H9 (cell line): ENCODE measurements at places on chromosomes 4 and X. TPM values are rescaled to one million over a fixed set of nuclear protein-coding genes. Genes with fewer than 3 reads are reported as not detected.

GRCh38 chr4:153585026-153585425 is 99.1 kb upstream of the TLR2 start:
- no peak for DNase-seq

Gene CYLC1
- total RNA-seq = not detected in 2 replicates

Gene WDFY3
- total RNA-seq = 54.6 and 56.7 TPM in 2 replicates

Gene PIN4
- total RNA-seq = 15.6 and 16.3 TPM in 2 replicates

GRCh38 chr4:121370729-121371325 is 10.0 kb downstream of the QRFPR start:
- DNase-seq = no peak

- DNase-seq = peak; percentile 44
Measured at GRCh38 chr4:29970626-29971025, 749.5 kb upstream of the PCDH7 start.

Gene RHOXF2
- total RNA-seq = not detected in 2 replicates

GRCh38 chr4:56217343-56217890 is 169.9 kb downstream of the AASDH start:
- no peak for DNase-seq

- no peak for DNase-seq
Measured at GRCh38 chr4:80171251-80171650, 26.1 kb upstream of the PRDM8 start.

DNA sequence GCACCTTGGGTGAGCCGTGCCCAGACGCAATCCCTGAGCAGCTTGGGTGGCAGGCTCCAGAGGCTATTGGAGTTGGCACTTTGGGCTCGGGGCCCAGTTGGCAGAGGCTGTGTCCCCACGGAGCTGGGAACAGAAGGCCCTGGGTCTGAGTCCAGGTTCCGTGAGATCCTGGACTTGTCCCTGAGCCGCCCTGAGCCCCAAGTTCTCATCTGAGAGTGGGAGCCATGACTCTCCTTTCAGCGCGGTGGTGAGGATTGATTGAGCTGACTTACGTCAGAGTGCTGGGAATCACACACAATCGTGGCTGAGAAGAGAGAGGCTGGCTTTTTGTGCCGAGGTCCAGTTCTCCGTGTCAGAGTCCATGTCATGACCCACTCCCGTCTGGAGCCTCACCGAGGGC is 98.0 kb downstream of the PSAPL1 start:
- no peak for DNase-seq

Gene MAGEE1
- total RNA-seq = 4.2 and 4.8 TPM in 2 replicates

Gene BRS3
- not detected in 2 replicates for total RNA-seq

- DNase-seq = no peak
Measured at GRCh38 chrX:81355436-81355835, 153.5 kb downstream of the SH3BGRL start.

DNA sequence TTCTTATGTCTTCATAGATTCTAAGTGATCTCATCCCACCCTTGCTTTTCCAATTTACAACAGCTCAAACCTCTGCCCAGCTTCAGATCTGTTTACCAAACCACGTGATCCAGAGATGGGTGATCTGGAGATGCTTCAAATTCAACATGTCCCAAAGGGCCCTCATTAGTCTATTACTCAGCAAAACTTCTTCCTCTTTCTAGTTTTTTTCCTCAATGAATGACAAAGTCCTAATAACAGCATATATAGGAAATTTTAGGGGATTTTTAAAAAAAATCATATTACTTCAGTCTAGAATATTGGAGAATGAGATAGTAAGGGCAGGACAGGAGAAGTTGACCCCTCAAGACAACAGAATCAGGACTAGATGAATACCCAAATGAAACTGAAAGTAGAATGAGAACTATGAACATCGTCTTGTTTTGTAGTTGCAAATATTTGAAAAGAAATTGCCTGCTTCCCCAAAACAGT is 127.1 kb downstream of the CFAP299 start:
- no peak for DNase-seq

GRCh38 chrX:152988536-152989291 is 5.2 kb downstream of the PNMA5 start:
- DNase-seq = no peak

GRCh38 chr4:173517781-173518424 is 12.1 kb downstream of the HAND2 start:
- peak; percentile 67 for DNase-seq

Gene CD40LG
- not detected in 2 replicates for total RNA-seq

- no peak for DNase-seq
Measured at GRCh38 chr4:184534511-184535391, 60.4 kb upstream of the IRF2 start.

Gene SAP30
- total RNA-seq = 13.5 and 14.7 TPM in 2 replicates

GRCh38 chr4:143186212-143186611 is 1.5 kb downstream of the USP38 start:
- no peak for DNase-seq

Gene SAGE1
- total RNA-seq = not detected in 2 replicates

DNA sequence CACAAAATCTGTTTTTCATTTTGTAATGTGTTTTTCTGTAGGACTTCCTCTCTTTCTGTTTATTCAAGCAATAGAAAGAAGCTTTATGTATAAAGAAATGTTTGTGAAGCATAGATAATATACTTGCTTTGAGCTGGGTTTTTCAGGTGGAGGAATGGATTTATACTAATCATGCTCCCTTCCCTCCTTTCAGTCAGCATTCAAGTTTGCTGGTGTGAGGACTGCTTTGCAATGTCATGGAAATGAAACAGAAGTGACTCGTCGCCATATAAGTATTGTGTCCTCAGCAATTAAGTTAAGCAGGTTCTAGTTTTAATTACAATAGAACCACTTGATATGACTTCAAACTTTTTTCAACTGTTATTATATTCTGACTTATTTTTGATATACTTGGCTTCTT is 1447.1 kb downstream of the PCDH19 start:
- DNase-seq = no peak

DNA sequence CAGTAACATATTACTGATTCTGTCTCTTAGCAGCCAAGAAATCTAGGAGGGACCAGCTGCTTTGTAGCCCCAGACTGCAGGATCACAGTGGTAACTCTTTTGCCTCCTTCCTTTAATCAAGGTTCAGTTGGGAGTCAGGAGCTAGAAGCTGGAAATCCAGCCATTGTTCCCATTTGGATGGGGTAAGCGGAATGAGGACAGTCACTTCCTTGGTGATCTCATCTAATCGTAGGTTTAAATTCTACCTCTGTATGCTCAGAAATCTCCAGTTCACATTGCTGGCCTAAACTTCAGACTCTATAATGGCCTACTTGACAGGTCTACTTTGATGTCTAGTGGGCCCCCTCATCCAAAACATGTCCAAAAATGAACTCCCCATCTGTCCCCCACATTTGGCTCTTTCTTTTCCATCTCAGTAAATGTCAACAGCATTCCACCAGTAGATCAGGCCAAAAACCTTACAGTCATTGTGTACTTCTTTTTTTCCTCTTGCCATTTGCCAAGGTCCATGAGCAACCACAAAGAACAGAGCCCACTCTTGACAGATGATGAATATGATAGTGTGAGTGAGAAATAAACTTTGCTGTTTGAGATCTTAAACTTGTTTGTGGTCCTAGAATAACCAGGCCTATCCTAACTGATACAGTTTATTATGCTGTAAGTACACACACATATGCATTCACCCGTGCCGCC is 40.1 kb downstream of the WWC2 start:
- no peak for DNase-seq

DNA sequence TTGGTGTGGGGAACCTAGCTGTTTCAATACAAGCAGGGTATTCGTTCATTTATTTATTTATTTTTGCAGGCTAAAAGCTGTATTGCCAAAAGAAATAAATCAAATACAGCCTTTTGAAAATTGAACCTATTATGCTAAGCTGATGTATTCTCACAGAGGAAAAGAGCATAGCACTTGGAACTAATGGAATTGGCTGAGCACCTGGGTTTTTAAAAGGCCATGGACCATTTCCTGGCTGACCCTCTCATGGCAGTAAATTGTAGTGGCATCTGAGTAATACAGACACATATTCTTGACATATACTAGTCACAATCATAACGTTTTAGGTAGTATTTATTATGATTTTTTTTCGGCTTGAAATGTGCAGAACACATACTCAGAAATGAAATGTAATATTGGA is 71.8 kb upstream of the ALG13 start:
- DNase-seq = no peak

Gene FAM53A
- 2.3 and 2.4 TPM in 2 replicates for total RNA-seq

- no peak for DNase-seq
Measured at GRCh38 chr4:166293556-166293955, 420.5 kb downstream of the TLL1 start.

DNA sequence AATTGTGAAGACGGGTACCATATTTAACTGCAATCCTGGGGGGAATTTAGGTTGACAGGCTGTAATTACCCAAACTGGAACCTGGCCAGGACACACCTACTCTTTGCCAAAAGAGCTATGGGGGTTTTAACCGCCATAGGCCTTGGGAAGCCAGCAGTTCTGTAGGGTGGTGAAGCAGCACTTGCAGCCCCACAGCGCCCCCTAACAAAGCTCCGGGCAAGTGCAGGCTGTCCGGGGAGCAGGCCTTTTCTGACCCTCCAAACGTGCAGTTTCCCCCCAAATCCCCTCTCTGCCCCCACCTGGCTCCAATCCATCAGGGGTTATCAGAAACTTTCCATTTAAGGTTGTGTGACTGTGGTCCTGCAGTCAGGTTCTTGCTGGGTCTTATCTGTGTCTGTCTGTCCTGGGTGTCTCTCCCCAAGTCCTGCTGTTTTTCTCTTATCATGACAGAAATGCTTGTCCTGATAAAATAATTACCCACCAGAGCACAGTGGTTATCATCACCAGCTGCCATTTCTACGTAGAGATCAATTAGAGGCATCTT is 350.9 kb downstream of the MID1IP1 start:
- peak; percentile 76 for DNase-seq

DNA sequence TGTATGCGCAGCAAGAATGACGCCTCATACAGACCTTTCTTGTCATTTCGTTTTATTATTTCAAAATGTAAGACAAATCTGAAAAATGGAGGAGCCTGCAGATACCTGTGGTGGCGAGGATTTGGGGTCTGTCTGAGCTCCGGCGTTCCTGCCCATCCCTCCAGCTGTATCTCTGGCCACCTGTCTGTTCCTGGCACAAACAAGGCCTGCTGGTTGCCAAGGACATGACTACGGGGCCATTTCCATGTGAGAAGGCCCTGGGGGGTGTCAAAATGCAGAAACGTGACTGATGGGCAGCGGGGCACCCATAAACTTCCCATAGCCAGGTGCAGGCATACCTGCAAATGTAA is 591 bp upstream of the TSPAN7 start:
- no peak for DNase-seq

Gene CFI
- not detected in 2 replicates for total RNA-seq

Gene IGFBP7
- 0.37 and 0.42 TPM in 2 replicates for total RNA-seq

Gene RIPPLY1
- total RNA-seq = not detected in 2 replicates

DNA sequence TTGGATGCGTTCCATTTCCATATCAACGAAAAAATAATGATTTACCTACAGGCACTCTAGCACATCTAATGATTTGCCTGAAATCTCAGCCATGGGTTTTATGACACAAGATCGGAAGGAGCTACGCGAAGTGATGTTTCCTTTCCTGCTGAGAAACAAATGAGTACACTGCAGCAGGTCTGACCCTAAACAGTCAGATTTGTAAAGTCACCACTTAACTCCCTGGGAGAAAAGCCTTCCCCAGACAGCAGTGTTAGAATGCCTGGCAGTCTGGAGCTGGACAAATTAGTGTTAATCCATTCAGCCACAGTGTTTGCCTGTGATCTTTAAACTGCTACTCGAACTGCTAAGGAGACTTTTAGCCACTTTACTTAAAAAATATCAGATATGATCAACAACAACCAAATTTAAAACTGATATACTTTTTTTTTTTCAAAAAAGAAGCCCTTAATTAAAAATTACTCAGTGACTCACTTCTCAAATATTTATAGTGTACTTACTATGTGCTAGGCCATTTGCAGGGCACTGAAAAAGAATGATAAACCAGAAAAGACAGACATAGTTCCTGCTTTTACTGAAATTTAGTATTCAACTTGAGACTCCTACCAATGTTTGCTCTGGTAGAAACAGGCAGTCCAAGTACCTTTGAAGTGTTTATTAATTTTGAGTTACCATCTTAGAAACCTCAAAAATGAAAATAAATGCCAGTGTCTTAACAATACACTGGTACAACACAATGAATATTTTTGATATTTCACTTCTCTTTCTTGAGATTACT is 104.5 kb downstream of the SHISA3 start:
- DNase-seq = no peak

Gene AMBN
- not detected in 2 replicates for total RNA-seq

Gene IBSP
- not detected in 2 replicates for total RNA-seq

DNA sequence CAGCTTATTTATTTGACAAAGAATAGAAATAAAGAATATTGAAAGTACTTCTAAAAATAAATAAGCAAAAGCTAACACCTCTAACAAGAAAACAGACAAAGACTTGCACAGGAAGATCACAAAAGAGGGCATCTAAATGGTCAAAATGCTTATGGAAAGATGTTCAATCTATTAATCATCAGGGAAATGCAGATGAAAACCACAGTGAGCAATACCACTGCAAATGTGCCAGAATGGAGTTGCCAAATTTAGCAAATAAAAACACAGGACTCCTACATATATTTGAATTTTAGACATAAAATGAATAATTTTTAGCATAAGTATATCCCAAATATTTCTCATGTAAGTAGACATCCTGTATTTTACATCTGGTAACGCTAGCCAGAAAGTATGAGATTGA is 56.1 kb upstream of the HPGD start:
- no peak for DNase-seq

Gene IL2
- not detected in 2 replicates for total RNA-seq

DNA sequence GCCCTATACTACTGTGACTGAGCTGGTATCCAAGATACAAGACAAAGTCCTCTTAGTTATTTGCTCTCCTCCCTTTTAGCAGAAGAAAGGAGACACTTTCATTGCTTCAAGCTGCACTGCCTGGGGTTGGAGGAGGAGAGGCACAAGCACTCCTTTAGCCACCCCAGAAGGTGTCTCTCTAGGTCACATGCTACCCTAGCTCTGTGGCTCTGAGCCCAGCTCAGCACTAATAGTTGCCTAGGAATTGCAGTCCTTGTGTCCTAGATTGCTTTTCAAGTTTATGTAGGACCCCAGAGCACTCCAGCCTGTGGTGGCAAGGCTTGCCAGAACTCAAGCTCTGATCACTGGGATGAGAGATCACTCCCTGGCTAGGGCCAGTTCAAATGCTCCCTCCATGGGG is 24.4 kb upstream of the LHFPL1 start:
- no peak for DNase-seq

Gene CWH43
- not detected in 2 replicates for total RNA-seq

DNA sequence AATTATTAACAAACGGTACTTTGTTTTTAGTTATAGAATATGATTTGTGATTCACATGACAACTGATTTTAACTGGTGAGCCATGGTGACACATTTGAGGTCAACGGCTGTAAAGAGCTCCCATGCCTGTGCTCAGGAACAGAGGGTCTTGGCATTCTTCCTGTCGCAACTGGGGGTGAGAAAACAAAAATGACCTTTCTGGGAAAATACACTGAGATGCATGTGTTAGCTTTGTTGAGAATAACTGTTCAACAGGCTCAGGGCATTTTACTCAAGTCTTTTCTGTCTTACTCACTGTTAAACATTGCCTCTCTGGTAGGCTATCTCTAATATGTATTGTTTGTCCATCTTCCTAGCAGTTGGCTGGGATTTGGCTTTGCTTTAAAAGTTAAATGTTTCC is 57.1 kb upstream of the HPGD start:
- DNase-seq = no peak

- DNase-seq = no peak
Measured at GRCh38 chr4:14700544-14700943, 301.7 kb upstream of the CPEB2 start.

- DNase-seq = no peak
Measured at GRCh38 chr4:113603911-113604310, 157.6 kb downstream of the CAMK2D start.
